ENCODE measurements at places on chromosomes 12 and 14.

- DNase-seq: no peak
These were observed 85.6 kb downstream of the FOXN3 start for GRCh38 chr14:89331398-89331797.

- DNase-seq: no peak
These were observed 26.9 kb upstream of the ZNF641 start for GRCh38 chr12:48377646-48378045.

DNA sequence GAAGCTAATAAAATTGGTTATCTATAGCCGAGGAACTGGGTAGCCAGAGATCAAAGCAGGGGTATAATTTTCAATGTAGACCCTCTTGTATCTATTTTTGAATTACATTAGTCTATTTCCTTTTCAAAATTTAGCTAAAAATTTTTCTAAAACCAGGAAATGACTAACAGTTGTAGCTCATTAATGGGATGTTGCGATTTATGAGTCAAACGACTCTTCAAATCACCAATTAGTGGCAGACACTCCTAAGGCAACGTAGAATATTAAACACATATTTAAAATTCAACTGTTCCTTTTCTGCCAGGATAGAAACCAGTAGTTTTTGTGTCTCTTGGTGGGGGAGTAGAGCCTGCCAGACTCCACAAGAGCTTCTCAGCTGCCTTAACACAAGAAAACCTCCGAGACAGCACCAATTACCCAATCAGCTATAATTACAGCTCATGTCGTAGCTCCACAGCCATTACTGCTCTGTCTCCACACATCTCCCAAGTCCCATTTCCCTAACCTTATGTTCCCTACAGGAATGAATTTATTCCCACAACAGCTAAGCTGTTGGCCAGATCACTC, 26.9 kb downstream of the GCN1 start:
- no peak for DNase-seq

DNA sequence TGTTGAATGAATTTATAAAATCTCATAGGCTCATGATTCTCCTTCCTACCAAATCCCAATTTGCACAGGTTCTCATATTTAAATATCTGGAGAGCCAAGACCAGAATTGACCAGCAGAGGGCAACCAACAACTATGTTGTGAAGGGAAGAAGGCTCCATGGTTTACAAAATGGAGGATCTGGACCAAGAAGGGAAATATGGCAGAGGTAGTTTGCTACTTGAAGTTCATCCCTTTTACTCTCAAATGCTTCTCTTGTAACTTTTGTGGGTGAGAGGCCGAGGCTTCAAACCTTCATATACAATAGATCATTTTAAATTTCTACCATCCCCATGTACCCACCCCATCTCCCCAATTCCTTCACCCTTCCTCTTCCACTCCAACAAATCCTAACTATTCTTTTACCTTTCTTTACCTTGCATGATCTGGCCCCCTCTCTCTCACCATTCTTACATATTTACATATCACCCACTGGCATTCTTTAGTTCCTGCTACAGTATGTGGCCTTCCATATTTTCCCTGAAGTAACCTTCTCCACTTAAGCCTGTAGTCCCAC, 3.8 kb upstream of the SMARCC2 start:
- DNase-seq: peak; percentile 54

- no peak for DNase-seq
These were observed 5.8 kb downstream of the ANKRD9 start for GRCh38 chr14:102503641-102504327.

GRCh38 chr14:68395604-68396003, 397.3 kb downstream of the ZFP36L1 start:
- no peak for DNase-seq

DNA sequence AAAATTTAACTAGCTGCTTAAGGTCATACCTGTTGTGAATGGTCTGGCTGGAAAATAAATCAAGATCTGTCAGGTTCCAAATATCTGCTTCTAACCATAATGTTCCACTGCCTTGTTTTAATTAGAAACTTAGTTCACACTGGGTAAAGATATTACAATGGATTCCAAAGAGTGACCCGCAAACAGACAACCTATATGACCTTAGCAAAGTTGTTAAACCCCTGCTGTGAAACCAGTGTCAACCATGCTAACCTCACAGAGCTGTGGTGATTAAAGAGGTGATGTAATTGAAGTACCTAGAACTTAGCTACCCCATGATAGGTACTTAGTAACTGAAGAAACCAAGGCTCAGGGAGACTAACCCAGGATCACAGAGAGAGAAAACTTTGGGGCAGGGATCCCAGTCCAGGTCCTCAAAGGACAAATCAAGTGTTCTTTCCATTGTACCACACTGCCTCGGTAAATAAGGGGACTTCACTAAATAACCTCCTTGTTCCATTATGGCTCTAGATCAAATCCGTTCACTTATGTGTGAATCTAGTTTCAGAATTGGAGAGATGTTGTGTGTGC, 2.2 kb downstream of the GUCY2C start:
- no peak for DNase-seq

DNA sequence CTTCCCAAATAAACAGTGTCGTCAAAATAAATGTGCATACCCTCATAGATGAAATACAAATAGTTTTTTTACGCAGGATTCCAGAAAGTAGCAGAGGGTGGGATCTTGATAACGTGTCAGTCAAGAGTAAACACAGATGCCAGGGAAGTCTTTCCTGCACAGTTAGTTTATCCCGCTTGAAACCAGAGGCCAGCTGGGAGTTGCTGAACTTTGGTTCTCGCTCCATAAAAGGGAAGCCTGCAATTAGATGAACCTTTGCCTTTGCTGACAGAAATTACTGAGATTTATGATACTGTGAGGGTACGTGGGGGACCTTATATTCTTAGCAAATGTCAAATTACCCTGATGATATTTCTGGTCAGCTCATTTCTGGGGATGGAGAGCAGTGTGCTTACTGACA, 18.9 kb downstream of the FAR2 start:
- no peak for DNase-seq

DNA sequence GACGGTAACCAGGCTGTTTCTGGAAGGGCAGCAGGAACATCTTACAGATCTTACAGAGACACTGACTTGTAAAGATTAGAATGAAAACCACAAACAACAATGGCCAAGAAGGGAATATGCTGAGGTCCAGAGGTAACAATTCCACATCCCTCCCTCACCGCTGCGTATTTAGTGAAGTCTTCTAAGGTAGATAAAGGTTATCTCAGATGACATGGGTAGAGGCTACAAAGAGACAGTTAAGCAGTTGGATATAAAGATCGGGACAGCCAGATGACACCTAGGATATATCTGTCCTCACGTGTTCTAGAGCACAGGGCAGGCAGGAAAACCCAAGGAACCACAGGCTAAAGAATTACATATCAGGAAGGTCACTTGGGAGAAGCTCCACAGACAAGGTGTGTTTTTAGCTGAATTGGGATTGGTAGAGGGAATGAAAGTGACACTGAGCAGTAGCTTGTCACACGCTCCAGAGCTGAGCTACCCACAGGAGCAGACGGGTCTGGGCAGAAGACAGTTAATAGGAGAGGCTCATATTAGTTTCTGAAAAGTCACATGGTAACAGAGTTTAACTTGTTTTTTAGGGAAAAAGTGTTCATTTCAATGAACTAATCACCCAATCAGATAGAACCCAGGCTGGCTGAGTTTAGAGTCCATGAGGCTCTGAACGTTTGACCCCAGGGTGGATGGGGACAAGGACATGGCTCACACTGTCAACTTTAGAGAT, 83.3 kb downstream of the MIA2 start:
- no peak for DNase-seq

GRCh38 chr12:56391721-56392120, 29.1 kb upstream of the APOF start:
- no peak for DNase-seq

DNA sequence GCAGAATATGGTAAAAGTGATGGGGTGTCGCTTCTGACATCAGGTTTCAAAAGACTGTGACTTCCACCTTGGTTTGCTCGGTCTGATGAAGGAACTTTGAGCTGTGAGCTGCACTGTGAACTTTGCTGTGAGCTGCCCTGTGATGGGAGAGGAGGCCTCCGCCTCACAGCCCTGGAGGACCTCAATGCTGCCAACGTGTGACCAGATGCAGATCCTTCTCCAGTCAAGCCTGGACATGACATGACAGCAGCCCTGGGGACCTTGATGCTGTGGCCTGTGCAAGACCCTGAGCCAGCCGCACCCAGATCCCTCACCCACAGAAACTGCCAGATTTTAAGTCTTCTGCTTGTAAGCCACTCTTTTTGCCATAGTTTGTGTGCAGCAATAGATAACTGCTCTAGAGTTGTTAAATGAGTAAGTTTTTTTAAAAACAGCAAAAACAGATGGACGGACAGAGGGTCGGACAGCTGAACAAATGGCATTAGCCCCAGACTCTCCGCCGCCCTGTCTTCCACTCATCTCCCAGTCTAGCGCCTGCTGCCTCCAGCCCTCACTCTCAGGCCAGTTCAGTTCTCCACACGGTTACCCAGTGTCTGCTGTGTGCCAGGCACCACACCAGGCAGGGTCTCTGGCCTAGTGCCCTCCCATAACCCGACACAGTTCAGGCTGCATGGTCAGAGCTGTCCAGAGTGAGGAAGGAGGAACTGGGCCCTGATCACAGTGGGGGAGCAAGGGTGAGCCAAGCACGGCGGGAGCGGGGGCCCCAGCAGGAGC, 13.1 kb upstream of the LRTM2 start:
- DNase-seq: no peak

- no peak for DNase-seq
These were observed 399.8 kb downstream of the SLC6A15 start for GRCh38 chr12:84512751-84513150.

GRCh38 chr12:96995861-96996260, 88.8 kb downstream of the NEDD1 start:
- no peak for DNase-seq

DNA sequence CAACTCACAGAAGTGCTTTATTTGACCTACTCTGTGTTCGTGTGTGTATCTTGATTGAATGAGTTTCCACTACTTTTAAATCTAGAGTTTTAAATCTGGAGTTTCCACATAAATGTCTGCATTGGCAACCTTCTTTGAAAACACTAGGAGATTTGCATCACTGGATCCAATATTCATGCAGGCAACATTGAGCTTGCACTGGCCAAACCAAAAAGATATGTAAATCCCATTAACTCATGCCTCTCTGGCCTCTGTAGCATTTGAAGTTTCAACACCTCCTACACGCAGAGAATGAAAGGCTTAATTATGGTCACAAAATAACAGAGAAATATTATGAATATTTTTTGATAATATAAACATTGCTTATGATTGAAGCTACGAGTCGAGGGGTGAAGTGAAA, 178.6 kb downstream of the DUSP6 start:
- DNase-seq: no peak

GRCh38 chr12:130286041-130286440, 51.6 kb upstream of the PIWIL1 start:
- DNase-seq: no peak

GRCh38 chr12:79250960-79251755, 386.6 kb downstream of the SYT1 start:
- no peak for DNase-seq

DNA sequence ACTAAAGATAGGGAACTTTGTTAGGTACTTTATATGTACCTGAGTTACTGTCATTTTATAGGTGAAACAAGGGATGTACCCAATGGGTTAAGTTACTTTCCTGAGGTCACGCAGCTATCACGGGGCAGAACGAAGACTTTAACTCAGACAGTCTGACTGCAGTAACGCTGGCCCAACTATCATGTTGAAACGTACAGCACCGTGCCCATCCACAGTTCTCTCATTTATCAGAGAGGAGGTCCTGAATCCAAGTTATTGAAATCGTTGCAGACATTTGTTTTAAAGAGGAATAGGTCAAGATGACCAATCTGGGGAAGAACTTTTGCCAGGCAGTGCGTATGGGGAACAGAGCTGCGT, 587 bp upstream of the C12orf75 start:
- no peak for DNase-seq

GRCh38 chr12:42552822-42553221, 36.7 kb downstream of the PRICKLE1 start:
- DNase-seq: no peak

- DNase-seq: no peak
These were observed 520.8 kb downstream of the FLRT2 start for GRCh38 chr14:86050757-86051156.

- no peak for DNase-seq
These were observed 199.6 kb downstream of the BCL11B start for GRCh38 chr14:99072433-99072832.

GRCh38 chr12:27541031-27541719, 17.2 kb downstream of the PPFIBP1 start:
- DNase-seq: no peak

GRCh38 chr14:49924852-49925251, 32.0 kb downstream of the ARF6 start:
- no peak for DNase-seq

DNA sequence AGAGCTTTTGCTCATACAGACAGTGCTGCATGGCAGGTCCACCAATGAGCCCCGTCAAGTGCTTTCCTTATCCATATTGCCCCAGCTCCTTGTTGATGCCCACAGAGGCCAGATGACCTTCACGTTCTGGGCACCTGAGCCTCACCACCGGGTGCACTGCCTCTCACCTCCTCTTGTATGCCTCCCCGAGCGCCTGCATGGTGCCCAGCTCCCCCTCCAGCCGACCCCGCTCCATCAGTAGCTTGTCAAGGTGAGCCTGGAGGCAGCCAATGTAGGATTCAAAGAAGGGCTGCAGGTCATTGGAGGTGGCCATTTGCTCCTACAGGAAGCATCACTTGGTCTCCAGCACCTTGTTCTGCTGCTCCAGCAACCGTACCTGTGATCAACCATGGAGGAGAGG, 31.8 kb upstream of the KRT77 start:
- DNase-seq: no peak

DNA sequence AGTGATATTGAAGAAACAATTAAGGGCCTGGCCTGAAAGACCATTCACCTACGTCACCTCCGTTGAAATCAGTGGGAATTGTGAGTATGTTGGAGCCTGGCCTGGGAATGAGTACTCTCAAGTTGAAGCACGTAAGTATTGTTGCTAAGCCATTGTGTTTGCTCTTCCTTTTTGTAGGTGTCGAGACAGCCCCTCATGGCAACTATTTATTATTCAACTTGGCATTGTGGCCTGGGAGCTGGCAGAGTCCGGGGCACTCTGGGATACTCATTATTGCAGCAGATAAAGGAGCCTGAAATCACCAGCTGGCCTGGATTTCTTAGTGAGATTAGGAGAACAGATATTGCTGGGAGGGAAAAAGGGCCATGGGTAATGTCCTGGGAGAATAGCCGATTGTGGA, 147.4 kb downstream of the C12orf75 start:
- no peak for DNase-seq

DNA sequence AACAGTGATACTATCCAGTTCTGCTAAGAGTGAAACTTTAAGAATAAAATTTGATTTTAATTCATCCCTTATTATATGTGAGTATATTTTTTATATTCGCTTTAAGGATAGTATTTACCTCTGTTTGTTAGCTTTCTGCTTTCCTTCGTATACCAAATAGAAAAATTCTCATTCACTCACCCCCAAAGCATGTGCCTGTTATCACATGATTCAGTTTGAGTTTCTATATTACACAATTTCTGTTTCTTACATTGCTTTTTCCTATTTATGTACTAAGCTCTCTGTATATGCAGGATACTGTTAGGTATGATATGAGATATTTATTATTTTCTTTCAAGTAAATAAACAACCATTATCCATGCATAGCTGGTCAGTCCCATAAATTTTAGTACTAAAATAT, 275.2 kb downstream of the FBXL14 start:
- no peak for DNase-seq
